ENCODE measurements at places on chromosomes 4 and X.
A peak's percentile ranks its signal among the peaks of the same experiment; 100 is the strongest.

DNA sequence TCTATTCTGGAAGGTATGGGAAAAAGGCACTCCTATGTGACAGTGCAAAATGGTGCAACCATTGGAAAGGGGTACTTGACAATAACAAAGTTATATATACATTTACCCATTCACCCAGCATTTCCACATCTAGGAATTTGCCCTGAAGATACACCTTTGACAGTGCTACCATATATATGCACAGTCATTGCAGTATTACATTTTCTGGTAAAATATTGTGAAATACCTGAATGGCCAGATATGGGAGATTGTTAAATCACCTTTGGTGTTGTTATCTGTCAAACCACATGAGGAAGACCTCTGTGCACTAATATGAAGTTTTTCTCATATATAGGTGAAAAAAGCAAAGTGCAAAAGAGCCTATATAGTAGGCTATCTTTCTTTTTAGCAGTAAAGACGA is 53.5 kb downstream of the SMAD1 start:
- DNase-seq, result no peak

DNA sequence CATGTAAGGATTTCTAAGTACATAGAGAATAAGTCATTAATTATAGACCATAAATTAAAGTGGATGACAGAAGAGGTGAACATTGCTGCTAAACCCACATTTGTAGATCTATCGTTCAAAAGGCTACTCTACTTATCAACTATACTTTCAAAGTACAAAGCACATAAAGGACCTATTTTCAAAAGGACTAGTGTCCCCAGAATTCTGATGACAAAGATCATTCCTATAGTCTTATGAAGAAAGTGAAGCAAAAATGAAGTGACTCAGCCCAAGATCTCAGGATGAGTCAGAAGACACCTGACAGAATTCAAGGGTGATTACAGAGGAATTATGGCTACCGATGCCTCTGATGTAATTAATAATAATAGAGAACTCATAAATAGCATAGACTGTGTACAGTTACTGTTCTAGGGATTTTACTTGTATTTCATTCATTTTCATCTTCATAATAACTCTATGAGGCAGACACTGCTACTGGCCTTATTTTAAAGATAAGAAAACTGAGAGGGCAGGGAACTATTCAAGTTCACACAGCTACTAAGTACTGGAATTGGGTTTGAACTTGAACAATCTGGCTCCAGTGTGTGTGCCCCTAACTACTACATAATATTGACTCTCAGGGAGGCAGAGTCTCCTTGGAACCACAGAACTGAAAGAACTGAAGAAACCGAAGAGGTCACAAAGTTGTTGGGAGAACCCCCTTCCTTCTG is 17.1 kb downstream of the USP46 start:
- DNase-seq, result peak; percentile 9

- peak; percentile 76 for DNase-seq
These were observed 745 bp downstream of the SLC39A8 start for GRCh38 chr4:102344520-102344953.

DNA sequence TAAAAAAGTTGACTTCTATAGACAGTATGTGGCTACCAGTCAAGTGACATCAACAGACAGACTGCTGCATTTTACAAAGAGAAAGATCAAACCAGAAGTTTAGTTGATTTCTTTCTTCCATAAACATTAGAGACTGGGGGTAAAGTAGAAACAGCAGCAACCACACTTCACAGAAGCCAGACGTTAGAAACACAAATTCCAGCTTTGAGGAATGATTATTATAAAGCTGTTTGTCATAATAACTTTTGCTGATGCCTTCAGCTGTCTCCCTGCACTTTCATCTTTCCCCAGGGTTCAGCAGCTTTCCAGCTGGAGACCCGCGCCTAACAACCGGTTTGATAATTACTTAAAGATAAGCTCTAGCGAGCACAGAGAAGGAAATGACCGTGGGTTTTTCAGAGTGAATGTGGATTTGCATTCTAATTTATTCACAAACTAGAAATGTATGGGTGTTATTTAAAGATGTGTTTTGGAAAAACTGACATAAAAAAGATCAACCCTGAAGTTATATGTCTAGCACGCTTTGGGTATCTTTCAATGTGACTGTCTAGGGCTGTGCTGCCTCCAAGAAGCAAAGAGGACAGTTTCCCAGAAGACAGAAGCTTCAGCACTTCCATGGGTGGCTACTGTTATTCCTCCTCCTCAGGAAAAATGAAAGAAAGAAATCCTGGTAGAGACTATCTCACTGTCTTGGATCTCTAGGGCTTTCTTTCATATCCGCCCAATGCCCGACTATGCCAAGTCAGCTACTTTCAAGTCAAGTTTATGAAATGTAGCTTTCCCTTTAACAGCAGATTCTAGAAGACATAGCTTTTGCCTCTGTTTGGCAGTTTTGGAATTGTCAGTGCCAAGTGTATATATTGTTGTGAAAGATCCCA is 15.0 kb upstream of the ENAM start:
- DNase-seq, result no peak

DNA sequence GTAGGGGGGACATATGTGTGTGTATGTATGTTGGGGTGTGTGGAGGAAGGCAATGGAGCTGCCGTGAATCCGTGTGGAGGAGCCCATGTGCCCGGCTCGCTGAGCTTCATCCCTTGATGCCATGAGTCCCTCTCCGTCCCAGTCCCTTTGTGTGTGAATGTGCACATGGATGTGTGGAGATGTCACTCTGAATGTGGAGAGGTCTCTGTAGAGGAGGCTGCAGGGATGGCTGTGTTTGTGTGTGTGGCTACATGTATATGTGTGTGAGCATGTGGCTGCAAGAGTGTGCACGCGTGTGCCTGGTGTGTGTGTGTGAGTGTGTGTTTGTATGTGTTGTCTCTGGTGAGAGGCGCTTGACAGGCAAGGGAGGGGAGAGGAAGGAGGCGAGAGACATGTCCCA is 1.3 kb downstream of the DLG3 start:
- no peak for DNase-seq

DNA sequence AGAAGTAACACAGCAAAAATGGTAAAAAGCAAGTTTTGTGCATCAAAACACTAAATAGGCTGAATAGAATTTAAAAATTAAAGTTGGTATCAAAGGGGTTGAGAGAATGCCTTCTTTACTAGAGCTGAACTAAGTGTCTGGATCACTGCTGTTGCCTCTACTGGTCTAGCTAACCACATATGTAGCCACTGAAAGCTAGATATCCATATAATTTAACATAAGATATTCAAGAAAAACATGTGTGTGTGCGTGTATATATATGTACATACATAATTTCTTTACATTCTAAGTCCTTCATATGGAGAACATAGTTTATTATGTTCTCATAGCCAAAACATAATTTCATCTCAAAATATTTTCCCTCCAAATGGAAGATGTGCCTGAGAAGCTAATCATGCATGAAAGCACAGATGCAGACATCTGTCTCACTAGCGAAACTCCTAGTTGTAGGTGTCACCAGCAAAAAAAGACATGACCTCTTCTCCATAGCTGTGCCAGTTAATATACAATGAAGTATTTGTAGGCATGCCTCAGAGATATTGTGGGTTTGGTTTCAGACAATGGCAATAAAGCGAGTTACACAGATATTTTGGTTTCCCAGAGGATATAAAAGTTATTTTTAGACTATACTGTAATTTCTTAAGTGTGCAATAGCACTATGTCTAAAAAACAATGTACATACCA is 47.3 kb downstream of the PDE5A start:
- no peak for DNase-seq

DNA sequence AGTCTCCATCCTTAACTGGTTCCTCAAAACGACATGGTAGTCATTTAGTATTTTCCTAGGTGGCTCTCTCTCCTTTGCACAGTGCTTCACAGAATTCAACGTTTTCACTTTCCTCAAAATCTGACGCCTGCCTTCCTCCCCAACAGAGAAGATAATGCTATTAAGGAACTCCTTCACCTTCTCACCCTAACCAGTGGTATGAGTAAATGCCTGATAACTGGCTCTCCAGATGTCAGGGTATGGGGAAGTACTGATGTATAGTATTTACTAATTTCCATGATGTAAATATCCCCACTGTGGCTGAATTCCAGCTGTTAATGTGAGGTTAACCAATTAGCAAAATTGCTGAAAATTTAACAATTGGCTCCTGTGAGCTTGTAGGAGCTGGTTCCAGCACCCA is 28.8 kb upstream of the NSUN7 start:
- no peak for DNase-seq

GRCh38 chr4:38163216-38164006 is 203.2 kb downstream of the PTTG2 start:
- peak; percentile 21 for DNase-seq

- no peak for DNase-seq
These were observed 207.3 kb downstream of the GABRB1 start for GRCh38 chr4:47238667-47239066.

- DNase-seq, result no peak
These were observed 98.5 kb upstream of the PNPLA4 start for GRCh38 chrX:8025705-8026104.

GRCh38 chr4:77152421-77152820 is 4.6 kb upstream of the CCNG2 start:
- DNase-seq, result no peak

- no peak for DNase-seq
These were observed 102.8 kb upstream of the OR13H1 start for GRCh38 chrX:131441033-131441432.

GRCh38 chr4:88610771-88611170 is 18.5 kb downstream of the HERC3 start:
- no peak for DNase-seq

GRCh38 chr4:3436798-3437581 is 4.8 kb upstream of the HGFAC start:
- peak; percentile 25 for DNase-seq

GRCh38 chrX:131058136-131058868 is at the start of gene ARHGAP36:
TSS of gene ARHGAP36 (plus strand) at chrX:131058346. CDS start at chrX:131081666, 23,320 bp downstream.
- no peak for DNase-seq

- peak; percentile 14 for DNase-seq
These were observed at the start of gene MMRN1 for GRCh38 chr4:89894649-89895550. TSS of gene MMRN1 (plus strand) at chr4:89894854. CDS start at chr4:89894972, 118 bp downstream.

GRCh38 chr4:12538162-12538561 is 946.0 kb downstream of the RAB28 start:
- no peak for DNase-seq

DNA sequence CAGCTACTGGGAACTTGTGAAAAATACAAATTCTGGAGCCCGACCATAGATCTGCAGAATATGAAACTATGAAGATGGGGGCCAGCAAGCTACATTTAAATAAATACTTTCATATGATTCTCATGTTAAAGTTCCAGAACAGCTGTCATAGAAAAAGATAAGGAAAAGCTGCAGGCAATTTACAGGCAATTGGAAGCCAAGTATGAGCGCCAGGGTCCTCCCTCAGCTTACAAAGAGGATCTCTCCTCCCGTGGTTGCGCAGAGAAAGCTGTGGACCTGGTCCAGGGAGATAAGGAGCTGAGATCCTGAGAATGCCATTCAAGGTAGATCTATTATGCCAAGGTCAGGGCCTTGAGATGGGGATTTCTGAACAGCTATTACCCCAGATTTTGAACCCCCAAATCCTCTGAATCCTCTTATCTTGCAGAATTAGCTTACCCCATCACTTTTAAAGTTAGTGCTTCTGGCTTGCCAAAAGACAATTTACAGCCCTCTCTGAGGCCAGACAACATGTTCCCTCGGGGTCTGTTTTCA is 25.6 kb upstream of the FRAS1 start:
- no peak for DNase-seq

GRCh38 chr4:79210636-79211049 is 115.2 kb downstream of the NAA11 start:
- DNase-seq, result no peak

DNA sequence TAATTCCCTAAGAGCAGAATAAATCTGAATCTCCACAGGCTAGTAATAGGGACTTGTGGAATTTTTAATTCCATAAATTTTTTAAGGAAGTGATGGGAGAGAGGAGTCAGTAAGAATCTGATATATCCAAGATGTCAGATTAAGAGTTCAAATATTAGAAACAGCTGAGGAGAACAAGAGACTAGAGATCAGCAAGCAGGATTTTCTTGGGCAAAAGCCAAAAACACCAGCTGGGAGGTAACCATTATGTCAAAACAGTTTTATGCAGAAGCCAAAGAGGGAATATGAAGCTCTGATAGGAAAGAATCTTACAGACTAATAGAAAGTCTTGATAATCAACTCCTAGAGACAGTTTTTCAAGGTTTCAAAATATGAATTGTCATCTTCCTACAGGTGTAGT is 72.2 kb upstream of the RBPJ start:
- DNase-seq, result no peak

DNA sequence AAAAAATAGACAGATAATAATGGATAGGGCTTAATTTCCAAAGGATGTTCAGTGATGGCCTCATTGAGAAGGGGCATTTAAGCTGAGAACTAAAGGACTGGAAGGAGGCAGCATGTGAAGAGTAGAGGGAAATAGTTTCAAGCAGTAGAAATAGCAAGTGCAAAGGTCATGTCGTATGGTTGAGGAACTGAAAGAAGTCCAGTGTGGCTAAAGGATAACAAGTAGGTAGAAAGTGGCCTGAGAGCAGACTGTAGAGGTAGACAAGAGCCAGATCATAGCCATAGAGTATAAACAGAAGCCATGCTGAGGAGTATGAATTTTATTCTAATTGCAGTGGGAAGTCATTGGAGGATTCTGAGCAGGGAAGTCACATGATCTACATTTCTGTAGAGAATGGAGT is 72.3 kb downstream of the GRIA3 start:
- no peak for DNase-seq

GRCh38 chrX:107711521-107712181 is 63.9 kb downstream of the TSC22D3 start:
- no peak for DNase-seq

DNA sequence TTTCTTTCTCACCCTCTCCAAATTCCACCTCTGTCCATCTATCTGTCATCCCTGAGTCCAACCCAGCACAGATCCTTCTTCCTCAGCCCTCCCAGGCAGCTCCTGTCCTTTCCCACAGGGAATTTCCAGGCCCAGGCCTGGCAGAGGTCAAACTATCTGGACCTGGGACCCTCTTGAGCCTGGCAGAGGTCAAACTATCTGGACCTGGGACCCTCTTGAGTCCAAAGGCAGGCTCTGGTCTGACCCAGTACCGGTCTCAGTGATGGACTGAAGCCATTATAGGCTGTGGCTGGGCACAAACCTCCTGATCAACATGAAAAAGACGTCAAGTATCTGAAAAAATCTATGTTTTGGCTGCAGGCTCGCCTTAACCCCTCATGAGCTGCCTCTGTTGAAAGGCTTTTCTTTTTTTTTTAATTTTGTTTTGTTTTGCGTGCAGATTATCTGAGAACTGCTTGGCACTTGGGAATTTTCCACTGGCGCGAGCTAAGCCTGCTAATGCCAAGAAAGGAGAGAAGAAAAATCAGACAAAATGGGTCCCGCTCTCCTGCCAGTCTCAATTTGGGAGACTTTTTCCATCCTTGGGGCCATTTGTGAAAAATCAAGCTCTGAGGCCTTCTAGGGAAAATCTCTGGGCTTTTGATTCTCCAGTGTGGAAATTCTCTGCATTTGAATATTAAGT is 31.2 kb downstream of the MSX1 start:
- no peak for DNase-seq

GRCh38 chrX:630612-631496 is at the start of gene SHOX:
TSS of gene SHOX (plus strand) at chrX:630791. CDS start at chrX:630898, 107 bp downstream.
- no peak for DNase-seq

GRCh38 chr4:38030023-38030422 is 69.8 kb downstream of the PTTG2 start:
- no peak for DNase-seq

GRCh38 chrX:125439194-125439849 is 119.7 kb downstream of the TEX13C start:
- DNase-seq, result no peak
